Right atrium auricular region (tissue), 2 donors: ENCODE measurements at places on chromosomes 6 and 20.

- no peaks in the 10 kb centered on the region for H3K27me3 ChIP-seq
- no peaks in the 10 kb centered on the region for H3K36me3 ChIP-seq
- H3K4me1 ChIP-seq = no peaks in the 10 kb centered on the region
- H3K27ac ChIP-seq = no peak overlapping the region
- DNase-seq = no peak
- H3K4me3 ChIP-seq = no peak overlapping the region
Observed at GRCh38 chr6:148602136-148602535, 144.7 kb upstream of the UST start.

GRCh38 chr6:148382861-148383260 lies 40.2 kb downstream of the SASH1 start:
- H3K36me3 ChIP-seq = no peaks in the 10 kb centered on the region
- no peaks in the 10 kb centered on the region for H3K4me1 ChIP-seq
- H3K4me3 ChIP-seq = no peak overlapping the region
- no peaks in the 10 kb centered on the region for H3K27me3 ChIP-seq

GRCh38 chr20:56843386-56843785 lies 214.3 kb downstream of the TFAP2C start:
- no peaks in the 10 kb centered on the region for H3K4me1 ChIP-seq
- H3K4me3 ChIP-seq = no peak overlapping the region
- DNase-seq = no peak
- no peaks in the 10 kb centered on the region for H3K36me3 ChIP-seq

DNA sequence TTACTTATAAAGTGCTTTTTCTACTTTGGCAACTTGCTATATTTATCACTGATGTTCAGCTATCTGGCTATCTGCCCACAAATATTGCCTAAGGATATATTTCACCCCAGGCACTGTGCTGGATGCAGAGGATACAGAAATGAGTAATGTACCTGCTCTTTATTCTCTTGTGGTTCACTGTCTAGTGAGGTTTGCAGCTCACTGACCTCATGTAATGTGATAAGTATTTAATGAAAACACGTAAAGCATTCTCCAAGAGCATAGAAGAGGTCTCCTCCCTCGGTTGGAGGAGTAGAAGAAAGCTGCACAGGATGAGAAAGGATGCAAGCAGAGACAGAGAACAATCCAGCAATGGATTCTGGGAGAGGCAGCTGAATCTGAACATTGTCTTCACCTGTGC lies 610.7 kb downstream of the CBLN4 start:
- no peak overlapping the region for H3K4me3 ChIP-seq
- H3K36me3 ChIP-seq = no peaks in the 10 kb centered on the region
- H3K4me1 ChIP-seq = no peaks in the 10 kb centered on the region
- H3K27ac ChIP-seq = no peak overlapping the region
- no peaks in the 10 kb centered on the region for H3K27me3 ChIP-seq
- DNase-seq = no peak

DNA sequence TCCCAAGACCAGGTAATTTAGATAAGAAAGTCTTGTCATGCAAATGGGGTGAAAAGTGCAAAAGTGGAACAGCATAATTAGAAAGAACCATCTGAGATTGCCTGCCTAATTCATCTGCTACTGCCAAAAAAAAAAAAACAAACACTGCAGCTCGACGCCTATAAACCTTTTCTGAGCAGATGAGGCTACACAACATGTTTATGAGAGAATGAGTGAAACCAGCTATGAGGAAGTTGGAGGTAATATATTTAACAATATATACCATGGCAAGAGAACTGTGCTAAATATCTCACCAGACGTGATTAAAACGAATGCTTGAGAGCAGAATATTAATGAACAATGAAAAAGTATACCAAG lies 50.0 kb downstream of the LAMA4 start:
- H3K4me3 ChIP-seq = no peak overlapping the region
- peaks cover 19% of the 10 kb centered on the region for H3K4me1 ChIP-seq
- H3K36me3 ChIP-seq = peaks cover 24% of the 10 kb centered on the region
- DNase-seq = no peak

DNA sequence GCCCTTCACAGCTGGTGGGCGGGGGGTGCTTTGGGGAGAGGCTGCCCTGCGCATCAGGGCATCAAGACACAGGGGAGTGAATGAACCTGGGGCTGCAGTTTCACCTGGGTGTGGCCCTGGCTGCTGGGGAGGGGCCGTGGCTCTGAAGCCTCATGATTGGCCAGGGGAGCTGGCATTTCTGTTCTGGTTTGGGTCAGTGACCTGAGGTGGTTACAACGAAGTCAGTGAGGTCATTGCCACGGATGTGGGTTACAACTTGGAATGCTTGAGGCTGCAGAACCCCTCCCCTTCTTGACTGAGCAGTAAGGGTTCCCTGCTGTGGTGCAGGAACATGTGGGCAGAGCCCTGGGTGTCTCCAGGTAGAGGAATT lies 3.0 kb downstream of the TCEA2 start:
- H3K27me3 ChIP-seq = no peaks in the 10 kb centered on the region
- no peak for DNase-seq
- no peaks in the 10 kb centered on the region for H3K36me3 ChIP-seq

- no peaks in the 10 kb centered on the region for H3K36me3 ChIP-seq
- H3K27me3 ChIP-seq = no peaks in the 10 kb centered on the region
- peak; percentile 69 for DNase-seq
- no peak overlapping the region for H3K4me3 ChIP-seq
- no peak overlapping the region for H3K27ac ChIP-seq
Observed at GRCh38 chr6:169905041-169905807, 153.8 kb downstream of the ERMARD start.
